ENCODE measurements at places on chromosomes 16 and 17.

DNA sequence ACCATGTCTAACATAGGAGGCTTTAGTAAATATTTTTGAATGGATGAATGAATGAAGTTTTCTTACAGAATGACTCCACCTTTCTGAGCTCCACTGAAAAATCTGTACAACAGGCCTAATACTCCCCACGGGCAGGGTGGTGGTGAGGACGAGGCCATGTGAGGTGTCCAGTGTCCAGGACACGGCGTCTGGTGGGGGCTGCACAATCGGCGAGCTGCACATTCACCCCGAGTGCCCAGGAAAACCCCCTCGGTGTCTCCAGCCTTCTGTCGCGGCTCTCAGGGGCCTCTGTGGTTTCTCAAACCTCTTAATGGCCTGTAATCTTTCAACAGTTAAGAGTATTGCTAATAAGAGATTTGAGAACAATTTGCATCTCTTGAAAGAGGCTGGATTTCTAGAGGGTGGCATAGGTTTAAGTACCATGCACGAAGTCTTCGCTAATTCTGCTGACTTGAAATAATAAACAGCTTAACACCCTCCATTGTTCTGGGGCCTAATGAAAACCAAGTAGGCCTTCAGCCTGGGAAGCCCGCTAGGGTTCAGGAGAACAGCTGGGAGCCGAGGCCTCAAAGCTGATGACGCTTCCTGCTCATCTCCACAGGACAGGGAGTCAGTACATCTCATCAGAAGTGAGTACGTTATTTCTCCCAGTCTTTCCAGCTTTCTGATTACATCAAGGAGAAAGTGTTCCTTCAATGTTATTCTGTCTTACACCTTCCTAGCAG is 304.6 kb upstream of the FOXF1 start:
- DNase-seq: no peak

DNA sequence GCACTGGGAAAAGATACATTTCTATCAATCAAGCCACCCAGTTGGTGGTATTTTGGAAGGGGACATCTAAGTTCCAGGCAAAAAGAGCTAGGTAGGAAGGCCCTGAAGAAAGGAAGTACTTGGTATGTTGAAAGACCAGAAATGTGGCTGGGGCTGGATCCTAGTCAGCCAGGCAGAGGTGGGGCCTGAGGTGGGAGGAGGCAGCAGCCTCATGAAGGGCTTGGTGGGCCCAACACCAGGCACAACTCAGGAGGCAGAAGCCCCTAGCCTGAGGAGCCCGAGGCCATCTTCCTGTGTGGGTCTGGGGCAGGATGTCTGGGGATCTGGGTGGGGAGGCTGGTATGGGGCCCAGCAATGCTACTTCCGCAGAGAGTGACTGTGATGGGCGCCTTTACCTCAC is 105.9 kb downstream of the SALL1 start:
- no peak for DNase-seq

DNA sequence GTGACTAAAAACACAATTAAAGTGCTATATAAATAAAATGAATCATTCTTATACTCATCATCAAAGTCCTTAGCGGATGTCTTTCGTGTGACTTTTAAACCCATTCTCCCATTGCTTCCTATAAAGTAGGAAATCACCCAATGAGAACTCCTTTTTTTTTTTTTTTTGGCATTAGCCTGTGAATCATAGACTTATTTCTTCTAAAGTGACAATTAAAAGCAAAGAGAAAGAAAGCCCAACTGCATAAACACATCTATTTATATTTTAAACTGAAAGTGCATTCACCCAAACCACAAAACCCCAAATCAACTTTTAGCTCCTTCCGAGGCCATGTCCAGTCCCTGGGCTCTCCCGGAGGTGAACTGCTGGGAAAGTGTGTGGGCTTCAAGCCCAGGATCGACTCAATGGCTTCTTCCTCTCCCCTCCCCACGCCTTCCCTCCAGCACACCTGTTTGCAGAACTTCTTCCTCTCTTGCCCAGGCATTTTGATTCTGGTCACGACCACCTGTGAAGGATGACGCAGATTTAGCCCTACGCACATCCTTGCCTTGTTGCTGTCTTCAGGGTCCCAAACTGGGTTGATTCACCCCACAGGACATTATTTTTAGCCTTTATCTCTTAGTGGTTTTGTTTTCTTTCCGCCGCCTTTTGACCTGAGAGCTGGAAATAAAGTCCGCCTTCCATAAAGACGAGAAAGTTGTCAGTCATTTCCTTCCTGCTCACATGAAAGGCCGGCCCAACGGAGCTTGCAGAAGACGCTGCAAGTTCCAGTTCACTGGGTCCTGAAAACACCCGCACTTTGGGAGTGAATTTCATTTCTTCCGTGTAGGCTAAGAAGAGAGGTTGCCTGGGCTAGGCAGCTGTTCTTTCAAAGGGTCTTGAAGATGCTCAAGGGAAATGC is 166.8 kb downstream of the MAP2K6 start:
- DNase-seq: no peak

DNA sequence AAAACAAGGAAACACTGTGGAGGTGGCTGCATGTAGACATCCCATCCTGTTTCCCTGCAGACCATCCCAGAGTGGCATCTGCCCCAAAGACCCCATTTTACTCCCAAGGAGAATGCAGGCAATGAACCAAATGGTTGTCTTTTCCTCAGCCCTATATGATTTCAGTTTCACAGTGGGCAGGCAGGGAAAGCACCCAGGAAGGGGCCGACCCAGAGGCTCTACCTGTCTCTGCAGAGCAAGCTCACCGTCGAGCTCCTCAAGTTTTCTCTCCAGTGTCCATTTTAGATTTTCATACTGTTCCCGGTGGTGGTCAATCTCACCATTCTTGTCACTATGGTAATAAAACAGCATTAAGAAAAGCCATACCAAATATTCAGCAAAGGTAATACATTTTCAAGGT is 14.6 kb downstream of the CCDC57 start:
- no peak for DNase-seq

- DNase-seq: no peak
These were observed 4.2 kb upstream of the MAFG start for GRCh38 chr17:81931557-81932332.
